GM06990 (cell line): ENCODE measurements at places on chromosomes 1 and 21.

GRCh38 chr1:159938211-159938852, 7.1 kb downstream of the IGSF9 start:
- no peak for DNase-seq

- no peak for DNase-seq
Observed at GRCh38 chr1:163367721-163368120, 46.0 kb downstream of the NUF2 start.

- DNase-seq: no peak
Observed at GRCh38 chr1:214446772-214447556, 104.4 kb downstream of the PTPN14 start.

DNA sequence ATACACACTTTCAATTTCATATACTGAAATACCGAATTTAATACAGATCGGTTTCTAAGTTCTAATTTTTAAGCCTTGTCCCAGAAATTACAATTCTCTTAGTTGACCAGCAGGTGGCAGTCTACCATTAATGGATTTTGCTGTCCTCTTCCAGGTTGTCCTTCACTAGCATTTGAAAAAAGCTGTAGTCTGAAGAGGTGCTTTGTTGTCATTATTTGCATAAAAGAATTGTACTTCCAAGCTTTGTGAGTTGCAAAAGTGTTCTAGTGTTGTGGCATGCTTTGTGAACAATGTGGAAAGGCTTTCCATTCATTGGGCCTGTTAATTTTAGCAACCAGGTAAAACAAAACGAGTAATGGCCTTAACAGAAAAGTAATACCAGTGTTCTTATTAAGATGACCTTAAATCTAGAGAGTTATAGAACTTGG, 193.6 kb downstream of the RPS6KC1 start:
- no peak for DNase-seq

GRCh38 chr1:200179781-200180160, 152.3 kb downstream of the NR5A2 start:
- no peak for DNase-seq
